Caco-2 (cell line): ENCODE measurements at places on chromosomes 3 and 15. TPM values are rescaled to one million over a fixed set of nuclear protein-coding genes. Genes with fewer than 3 reads are reported as not detected.

- no peak for DNase-seq
These were observed 127.4 kb upstream of the MLF1 start for GRCh38 chr3:158443632-158444031.

- no peak for DNase-seq
These were observed 297.1 kb upstream of the MEIS2 start for GRCh38 chr15:37397266-37398022.

GRCh38 chr3:40166997-40167396 lies 142.5 kb upstream of the EIF1B start:
- DNase-seq, result no peak

DNA sequence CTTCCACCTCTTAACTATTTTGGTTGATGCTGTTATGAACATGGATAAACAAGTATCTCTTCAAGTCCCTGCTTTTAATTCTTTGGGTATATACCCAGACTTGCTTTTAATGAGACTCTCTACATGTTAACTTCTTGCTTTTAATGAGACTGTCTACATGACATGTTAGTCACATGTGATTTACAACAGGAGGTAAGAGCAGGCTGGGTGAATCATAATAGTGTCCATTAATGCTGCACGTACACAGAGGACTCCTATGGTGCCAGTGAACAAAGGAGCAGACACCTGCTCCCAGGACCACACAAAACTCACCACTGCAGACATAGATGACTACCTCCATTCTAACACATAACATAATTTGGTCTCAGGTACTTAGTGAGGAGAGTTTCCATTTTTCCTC lies 273.4 kb upstream of the NSMCE3 start:
- DNase-seq, result no peak

- no peak for DNase-seq
These were observed 1.9 kb downstream of the TEX9 start for GRCh38 chr15:56367156-56367555.

DNA sequence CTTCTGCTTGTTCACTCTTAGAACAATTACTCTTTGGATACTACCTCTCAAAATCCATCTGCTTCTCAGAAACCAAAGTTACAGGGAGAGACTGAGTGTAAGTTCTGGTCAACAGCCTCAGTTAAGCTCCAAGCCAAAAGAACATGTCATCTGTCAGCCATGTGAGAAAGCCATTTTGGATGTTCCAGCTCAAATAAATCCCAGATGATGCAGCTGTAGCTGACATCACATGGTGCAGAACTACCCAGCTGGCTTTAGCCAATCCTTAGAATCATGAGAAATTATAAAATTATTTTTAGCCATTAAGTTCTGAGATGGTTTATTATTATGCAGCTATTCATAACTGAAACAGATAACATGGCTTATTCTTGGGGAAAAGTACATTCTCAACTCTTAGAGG lies 696.0 kb downstream of the ZNF385D start:
- no peak for DNase-seq

- no peak for DNase-seq
These were observed 123.1 kb upstream of the DPH6 start for GRCh38 chr15:35669021-35669420.

The NOX5 gene
- total RNA-seq, result 0.05 TPM in 1 of 2 replicates, not detected in the other

The GOLGA6L25 gene
- total RNA-seq, result not detected in 2 replicates
